ENCODE measurements at places on chromosomes 11 and 22. TPM values are rescaled to one million over a fixed set of nuclear protein-coding genes. Genes with fewer than 3 reads are reported as not detected.

The MMP8 gene
- 0.24 TPM for total RNA-seq

The HBB gene
- total RNA-seq: not detected

The SLC35E4 gene
- 10.4 TPM for total RNA-seq

The DEUP1 gene
- total RNA-seq: not detected

The PGA4 gene
- total RNA-seq: not detected

The MTCH2 gene
- 66.3 TPM for total RNA-seq

The MEN1 gene
- total RNA-seq: 12.8 TPM
